ENCODE measurements at places on chromosomes 4 and X. TPM values are rescaled to one million over a fixed set of nuclear protein-coding genes. Genes with fewer than 3 reads are reported as not detected.

The HSFX3 gene
- not detected for total RNA-seq

The ZAR1 gene
- total RNA-seq, result not detected

The ADGRL3 gene
- 21.2 TPM for total RNA-seq

- H3K36me3 ChIP-seq, result no peaks in the 10 kb centered on the region
- no peaks in the 10 kb centered on the region for H3K27me3 ChIP-seq
- no peak overlapping the region for H3K4me3 ChIP-seq
- DNase-seq, result no peak
These were observed 185.5 kb downstream of the PDGFRA start for GRCh38 chr4:54414545-54414944.

DNA sequence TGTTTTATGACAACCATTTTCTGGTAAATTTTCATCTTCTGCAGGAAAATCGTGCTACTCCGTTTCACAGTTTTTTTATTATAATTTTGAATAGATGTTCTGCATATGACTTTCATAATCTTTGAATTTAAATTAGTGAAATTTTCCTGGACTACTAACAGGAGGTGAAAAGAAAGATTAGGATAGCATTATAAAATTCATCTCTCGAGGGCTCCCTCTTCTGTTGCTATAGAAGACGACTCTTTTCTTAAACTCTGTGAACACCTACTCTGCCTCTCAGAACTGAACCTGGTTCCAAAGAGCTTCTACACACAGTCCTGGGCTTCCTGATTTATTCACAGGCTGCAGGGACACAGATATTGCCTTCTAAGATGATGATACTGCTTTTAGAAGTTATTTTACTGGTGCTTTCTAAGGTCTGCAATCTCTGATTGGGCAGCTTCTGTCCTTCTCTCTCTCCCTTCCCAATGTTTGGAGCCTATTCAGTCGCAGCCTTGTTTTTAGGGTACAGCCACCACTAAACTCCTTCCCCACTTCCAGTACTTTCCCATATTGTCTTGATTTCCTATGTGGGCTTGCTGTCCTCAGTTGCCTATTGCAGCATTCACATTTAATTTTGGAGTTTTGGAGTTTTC lies 10.1 kb upstream of the SAP30 start:
- H3K4me1 ChIP-seq, result no peaks in the 10 kb centered on the region
- peaks cover 4% of the 10 kb centered on the region for H3K27me3 ChIP-seq
- H3K27ac ChIP-seq, result no peak overlapping the region
- no peaks in the 10 kb centered on the region for H3K36me3 ChIP-seq
- H3K4me3 ChIP-seq, result no peak overlapping the region

DNA sequence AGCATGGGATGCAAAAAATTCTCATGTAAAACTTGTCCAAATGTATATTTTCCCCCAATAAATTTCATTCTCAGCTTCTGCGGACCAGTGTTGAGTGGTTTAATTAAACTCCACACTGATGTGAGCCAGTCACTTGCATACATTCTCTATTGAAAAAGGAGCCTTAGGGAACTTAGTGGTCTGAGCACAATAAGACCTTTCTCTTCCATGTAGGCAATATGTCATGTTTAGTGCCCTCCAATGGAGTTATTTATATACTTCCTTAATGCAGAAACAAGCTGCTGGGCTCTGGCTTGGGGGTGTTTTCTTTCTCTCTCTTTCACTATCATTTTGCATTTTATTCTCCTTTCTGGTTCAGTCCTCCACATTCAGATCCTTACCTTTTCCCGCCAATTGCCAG lies 196.9 kb downstream of the ANAPC10 start:
- no peaks in the 10 kb centered on the region for H3K27me3 ChIP-seq
- H3K4me1 ChIP-seq, result peaks cover 10% of the 10 kb centered on the region
- H3K36me3 ChIP-seq, result no peaks in the 10 kb centered on the region
- no peak overlapping the region for H3K4me3 ChIP-seq
- H3K27ac ChIP-seq, result no peak overlapping the region
- no peak for DNase-seq

DNA sequence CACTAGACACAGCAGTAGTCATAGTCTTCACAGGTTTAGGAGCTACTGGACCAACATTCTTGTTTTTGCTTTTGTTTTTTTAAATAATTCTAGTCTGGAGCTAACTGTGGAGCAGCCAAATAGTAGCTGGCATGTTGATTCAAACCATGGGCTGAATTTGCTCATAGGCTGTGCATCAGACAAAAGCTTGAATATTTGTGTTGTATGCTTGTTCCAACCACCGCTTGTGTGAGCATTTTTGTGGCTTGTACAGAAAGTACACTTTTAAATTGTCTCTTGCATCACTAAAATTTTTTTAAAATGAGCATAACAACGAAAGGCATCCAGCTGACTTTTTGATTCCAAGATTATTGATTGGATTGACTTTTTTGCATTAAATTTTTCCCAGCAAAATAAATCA lies 39.6 kb downstream of the CCNI start:
- no peak overlapping the region for H3K4me3 ChIP-seq
- no peak overlapping the region for H3K27ac ChIP-seq
- H3K4me1 ChIP-seq, result peaks cover 6% of the 10 kb centered on the region
- H3K36me3 ChIP-seq, result no peaks in the 10 kb centered on the region
- no peaks in the 10 kb centered on the region for H3K27me3 ChIP-seq
- no peak for DNase-seq

Measured in hepatocyte (in vitro differentiated cells).